NCI-H524 treated with DMSO at 0.1 percent for 48 hours (cell line): ENCODE measurements at places on chromosomes 4 and X.

- no peak for DNase-seq
Measured at GRCh38 chr4:16727218-16727617, 171.2 kb downstream of the LDB2 start.

- no peak for DNase-seq
Measured at GRCh38 chr4:179836179-179837075, 2394.2 kb upstream of the AGA start.

- DNase-seq: no peak
Measured at GRCh38 chr4:140686796-140687195, 69.4 kb downstream of the TBC1D9 start.

DNA sequence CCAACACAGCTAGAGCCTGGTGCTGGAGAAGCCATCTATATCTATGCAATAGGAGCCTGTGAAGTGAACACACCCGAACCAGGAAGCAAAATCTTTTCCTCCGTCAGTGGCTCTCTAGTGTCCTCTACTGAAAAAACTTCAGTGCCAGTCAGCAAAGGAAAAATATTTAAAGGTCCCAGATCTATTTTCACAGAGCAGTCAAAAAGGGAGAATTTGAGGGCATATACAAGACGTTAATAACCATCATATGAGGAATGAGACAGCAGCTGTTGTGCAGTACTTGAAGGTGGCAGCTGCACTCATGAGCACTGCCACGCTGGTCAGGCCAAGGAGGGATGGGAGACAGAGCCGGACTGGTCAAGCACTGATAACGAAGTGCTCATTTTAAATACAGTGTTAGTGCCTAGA is 14.4 kb downstream of the MCUB start:
- peak; percentile 19 for DNase-seq

GRCh38 chr4:10050721-10051120 is 29.4 kb upstream of the SLC2A9 start:
- DNase-seq: no peak

DNA sequence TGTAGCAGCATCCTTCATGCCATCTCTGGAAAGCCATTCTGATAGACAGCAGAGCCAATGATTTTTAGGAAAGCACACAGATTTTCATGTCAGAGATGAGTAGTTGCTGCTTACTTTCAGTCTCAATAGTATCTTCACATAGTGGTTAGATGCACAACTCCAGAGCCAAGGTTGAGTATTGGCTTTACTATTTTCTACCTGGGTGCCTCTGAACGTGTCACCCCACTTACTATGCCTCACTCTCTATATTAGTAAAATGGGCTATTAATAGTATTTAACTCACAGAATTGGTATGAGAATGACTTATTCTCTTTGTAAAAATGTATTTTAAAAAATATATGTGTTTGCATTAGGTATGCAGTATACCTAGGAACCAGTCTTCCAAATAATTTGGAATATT is 108.8 kb upstream of the STIM2 start:
- DNase-seq: no peak

- DNase-seq: no peak
Measured at GRCh38 chr4:47473141-47473750, 9.7 kb upstream of the COMMD8 start.

GRCh38 chr4:56317749-56318148 is 69.5 kb downstream of the AASDH start:
- DNase-seq: no peak

DNA sequence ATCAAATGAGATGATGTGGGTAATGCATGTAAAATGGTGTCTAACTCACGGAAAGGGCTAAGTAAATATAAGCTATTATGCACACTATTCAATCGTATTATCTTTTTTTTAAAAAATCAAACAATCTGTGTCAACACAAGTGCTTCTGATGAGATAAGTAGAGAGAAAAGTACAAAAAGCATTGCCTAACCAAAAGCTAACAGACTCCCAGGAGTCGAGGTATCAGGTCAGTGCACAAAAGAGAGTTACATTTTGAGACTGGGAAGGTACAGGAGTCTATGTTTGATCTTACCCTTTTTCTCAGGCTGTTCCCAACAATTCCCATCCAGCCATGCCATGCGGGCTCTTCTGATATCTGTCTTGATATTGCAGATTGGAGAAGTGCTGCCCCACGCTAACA is 203.3 kb upstream of the ZIC3 start:
- no peak for DNase-seq

DNA sequence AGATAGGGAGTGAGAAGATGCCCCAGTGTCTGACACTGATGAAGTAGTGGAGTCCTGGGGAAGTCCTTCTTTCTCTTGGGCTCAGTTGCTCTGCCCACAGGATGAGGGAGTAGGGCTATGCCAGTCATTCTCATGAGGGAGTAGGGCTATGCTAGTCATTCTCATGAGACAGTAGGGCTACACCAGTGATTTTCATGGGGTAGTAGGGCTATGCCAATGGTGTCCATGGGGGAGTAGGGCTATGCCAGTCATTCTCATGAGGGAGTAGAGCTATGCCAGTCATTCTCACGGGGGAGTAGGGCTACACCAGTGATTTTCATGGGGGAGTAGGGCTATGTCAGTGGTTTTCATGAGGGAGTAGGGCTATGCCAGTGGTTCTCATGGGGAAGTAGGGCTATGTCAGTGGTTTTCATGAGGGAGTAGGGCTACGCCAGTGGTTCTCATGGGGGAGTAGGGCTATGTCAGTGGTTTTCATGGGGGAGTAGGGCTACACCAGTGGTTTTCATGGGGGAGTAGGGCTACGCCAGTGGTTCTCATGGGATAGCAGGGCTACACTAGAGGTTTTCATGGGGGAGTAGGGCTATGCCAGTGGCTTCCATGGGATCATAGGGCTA is 43.3 kb upstream of the SOD3 start:
- DNase-seq: no peak
